Type B pancreatic cell (in vitro differentiated cells): ENCODE measurements at places on chromosomes 7 and 10. TPM values are rescaled to one million over a fixed set of nuclear protein-coding genes. Genes with fewer than 3 reads are reported as not detected.

The SOSTDC1 gene
- 5.4 and 6.0 TPM in 2 replicates for total RNA-seq

The TAS2R4 gene
- 1.00 and 2.2 TPM in 2 replicates for total RNA-seq

The SUN3 gene
- total RNA-seq: not detected in 2 replicates

The BEND7 gene
- total RNA-seq: 14.1 and 16.4 TPM in 2 replicates

The AUTS2 gene
- total RNA-seq: 53.8 and 94.1 TPM in 2 replicates
